ENCODE measurements at places on chromosomes 3 and 15. TPM values are rescaled to one million over a fixed set of nuclear protein-coding genes. Genes with fewer than 3 reads are reported as not detected.

DPPA2 gene
- not detected for total RNA-seq

ENTPD3 gene
- 1.1 TPM for total RNA-seq

ISLR gene
- 35.5 TPM for total RNA-seq

MED12L gene
- 0.48 TPM for total RNA-seq

GRAMD2A gene
- not detected for total RNA-seq

OXTR gene
- 0.06 TPM for total RNA-seq

TOP2B gene
- total RNA-seq = 72.0 TPM

MEGF11 gene
- total RNA-seq = not detected

GRCh38 chr3:72185549-72186399 is 400.8 kb upstream of the PROK2 start:
- DNase-seq = no peak

GRCh38 chr3:157916672-157917071 is 189.5 kb downstream of the SHOX2 start:
- DNase-seq = no peak

- no peak for DNase-seq
Observed at GRCh38 chr3:158970006-158970405, 168.2 kb downstream of the MFSD1 start.

GRCh38 chr15:69421498-69421897 is 7.3 kb downstream of the KIF23 start:
- DNase-seq = no peak

DNA sequence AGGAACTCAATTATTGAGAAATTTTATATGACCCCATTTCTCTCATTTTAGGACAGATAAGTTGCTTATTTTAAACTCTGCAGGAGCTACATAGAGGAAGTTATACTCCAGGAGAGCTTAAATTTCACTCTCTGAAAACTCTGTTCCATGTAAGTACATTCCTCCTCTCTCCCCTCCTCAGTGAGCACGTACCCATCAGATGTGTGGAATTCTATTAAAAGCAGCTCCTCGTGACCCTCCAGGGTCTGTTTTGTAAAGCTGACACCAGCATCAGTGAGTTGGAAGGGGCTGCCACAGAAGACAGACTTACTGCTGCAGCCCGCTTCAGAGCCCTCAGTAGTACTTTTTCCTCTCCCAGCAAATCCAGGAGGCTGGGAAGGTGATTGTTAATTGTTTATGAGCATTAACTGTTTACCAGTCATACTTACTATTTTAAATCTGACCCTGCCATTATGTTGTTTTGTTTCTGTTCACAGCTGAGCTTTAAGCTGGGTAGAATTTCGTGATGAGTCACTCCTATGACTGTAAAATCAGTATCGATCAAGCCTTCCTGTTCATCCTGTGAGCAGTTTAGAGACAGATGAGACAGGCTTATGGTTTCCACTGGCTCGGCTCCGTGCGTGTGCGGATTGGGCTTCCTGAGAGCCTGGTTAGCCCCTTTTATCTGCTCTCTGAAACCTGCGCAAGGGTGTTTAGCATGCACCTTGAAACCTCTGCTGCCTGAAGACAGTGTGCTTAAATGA is 20.4 kb downstream of the IGF1R start:
- no peak for DNase-seq

- no peak for DNase-seq
Observed at GRCh38 chr3:50572801-50573371, 3.6 kb downstream of the HEMK1 start.

DNA sequence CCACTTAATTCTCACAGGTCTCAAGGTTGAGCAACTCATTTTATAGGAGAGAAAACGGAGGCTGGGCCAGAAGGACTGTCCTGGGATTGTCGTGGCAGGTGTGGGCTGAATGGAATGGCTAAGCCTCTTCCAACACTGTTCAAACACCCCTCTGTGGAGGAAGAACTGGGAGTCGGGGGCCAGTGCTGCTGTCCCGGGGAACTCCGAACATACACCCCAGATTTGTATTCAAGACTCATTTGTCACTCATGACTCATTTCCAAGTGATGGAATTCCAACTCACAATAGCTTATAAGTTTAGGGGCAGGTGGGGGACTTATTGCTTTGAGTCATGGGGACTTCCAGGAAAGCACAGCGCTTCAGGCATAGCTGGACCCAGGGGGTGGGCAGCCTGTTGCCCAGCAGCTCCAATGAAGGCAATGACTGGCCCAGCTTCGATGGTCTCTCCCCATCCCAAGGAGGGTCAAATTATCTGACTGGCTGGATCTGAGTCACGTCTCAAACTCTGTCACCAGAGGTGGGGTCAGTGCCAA is 72.5 kb downstream of the TM2D3 start:
- no peak for DNase-seq

DNA sequence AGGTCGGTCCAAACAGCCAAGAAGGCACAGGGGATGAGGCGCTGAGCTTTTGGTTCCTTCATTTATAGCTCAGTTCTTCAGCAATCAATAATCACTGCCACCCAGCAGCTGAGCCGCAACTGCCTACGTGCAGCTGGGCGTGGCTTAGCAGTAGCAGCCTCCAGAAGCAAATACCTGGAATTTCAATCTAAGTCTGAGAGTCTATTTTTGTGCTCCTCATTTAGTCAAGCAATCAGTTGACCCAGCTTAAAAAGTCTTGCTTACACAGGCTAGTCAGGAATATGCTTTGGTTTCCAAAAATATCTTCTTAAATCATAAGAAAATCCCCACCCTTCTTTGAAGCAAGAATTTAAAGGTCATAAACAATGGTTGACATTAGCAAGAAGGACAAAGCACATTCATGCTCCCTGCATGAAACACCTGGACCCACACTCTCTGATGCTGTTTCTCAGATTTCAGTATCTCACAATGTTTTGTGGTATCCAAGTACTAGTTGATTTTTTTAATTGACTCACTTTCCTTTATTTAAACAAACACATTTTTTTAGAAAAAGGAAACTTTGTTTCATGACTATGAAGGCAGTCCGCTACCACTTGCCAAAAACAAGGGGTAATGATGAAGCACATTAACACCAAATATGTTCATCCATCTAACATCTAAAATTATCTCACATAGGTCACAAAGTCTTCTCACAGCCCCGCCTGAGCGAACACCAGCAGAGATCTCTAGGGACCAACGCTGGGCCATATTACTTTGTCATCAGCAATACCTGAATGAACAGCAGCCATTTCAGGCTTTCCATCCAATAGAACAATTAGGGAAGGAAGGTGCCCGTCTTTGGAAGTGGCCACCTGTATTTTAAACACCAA is 106.1 kb downstream of the OXNAD1 start:
- DNase-seq = no peak

DNA sequence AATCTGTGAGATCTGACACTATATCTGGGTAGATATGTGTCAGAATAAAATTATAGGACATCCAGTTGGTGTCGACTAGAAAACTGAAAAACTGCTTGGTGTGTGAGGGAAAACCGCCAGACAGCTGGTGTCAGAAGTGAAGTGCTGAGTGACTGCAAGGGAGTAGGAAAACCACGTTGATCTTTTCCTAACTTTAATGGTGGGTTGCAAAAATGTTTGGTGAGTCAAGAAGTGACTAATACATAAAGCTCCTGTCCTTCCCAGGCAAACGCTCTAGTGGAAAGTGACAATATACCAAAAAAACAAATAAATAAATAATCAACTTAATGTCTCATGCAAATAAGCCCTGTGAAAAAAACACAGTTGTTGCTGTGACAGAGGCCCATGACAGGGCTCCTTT is 7.3 kb upstream of the CD96 start:
- DNase-seq = no peak

DNA sequence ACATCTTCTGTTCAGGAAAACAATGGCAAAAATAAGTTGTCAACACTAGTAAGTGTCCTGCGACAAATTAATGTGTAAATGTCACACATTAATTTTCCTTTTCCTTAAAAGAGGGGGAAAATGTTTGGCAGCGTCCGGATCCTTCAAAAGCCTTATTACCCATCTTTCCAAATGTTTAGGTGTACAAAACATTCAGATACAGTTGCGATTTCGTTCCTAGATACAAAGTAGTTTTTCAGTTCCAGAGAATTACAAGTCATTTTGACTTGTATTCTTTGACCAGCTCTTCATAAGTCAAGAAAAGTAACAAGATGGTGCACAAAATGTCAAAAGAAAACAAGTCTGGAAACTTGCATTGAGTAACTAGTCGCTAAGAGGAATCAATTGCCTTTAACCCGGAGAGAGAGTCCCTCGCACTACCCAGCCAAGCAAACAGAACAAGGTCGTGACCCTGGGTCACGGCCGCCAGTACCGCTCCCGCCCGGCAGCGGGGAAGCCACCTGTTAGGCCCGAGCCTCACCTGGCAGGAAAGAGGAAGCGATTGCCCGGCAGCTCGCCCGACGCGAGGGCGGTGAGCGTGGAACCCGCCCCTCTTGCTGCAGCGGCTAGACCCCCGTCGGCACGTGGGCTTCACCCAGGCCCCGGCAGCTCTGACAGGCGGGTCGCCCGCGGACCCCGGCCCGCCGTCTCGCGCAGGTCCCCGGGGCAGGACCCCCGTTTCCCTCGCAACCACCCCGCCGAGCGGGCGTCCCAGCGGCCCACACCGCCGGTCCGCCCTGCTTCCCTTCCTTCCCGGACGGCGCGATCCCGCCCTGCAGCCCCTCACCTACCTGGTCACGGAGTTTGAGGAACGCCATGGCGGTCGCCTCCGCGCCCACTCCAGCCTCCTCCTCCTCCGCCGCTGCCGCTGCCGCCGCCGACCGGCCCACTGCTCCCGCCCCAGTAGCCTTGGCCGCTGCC is 61.0 kb upstream of the ANKRD28 start:
- DNase-seq = no peak

DNA sequence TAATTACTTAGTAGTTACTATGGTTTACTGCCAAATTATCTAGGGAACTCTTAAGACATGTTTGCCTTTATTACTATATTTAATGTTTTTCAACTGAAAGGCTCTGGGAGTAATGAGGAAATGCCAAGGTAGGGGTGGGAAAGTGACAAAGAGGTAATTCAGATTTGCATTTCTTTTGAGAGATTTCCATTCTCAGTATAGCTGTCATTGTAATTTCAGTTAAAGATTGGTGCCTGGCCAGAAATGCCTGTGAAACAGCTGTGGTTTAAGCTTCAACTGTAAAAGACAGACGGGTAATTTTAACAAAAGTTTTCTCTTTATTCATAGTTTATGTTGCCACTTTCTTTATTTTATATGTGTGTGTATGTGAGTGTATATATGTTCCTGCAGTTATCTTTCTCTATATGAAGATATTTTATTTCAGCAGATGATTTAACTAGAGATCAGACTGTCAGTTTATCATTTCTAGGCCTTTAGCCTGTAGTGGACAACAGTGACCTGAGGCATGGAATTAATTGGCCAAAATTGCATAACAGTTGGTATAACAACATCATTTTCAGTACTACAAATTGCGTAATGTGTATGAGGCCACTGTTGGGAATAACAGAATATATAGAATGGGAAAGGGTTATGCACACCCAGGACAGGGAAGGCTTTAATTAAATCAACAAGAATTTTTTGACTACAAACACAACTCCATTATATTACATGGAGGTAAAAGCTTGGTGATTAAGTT is 119.0 kb downstream of the BBX start:
- no peak for DNase-seq

- no peak for DNase-seq
Observed at GRCh38 chr15:33934921-33935320, 33.4 kb upstream of the CHRM5 start.

GRCh38 chr15:85717212-85717611 is 77.5 kb downstream of the KLHL25 start:
- DNase-seq = no peak

DNA sequence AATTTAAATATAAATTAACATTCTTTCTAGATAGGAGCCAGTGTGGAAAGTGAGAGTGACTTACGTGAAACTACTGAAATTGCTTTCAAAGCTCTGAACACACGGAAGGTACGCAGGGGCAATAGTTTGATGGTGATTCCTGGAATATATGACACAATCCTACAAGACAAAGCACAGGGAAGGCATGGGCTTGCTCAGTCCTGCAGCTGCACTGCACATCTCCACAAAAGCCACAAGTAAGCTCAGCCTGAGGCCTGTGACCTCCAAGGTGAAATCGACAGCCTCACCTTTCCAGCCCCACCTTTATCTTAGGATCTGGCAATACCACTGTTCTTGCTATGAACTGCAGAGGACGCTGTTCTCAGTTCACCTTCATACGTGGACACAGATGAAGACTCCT is 109.3 kb upstream of the SCN10A start:
- DNase-seq = no peak

GRCh38 chr15:94547711-94548110 is 316.4 kb downstream of the MCTP2 start:
- no peak for DNase-seq

DNA sequence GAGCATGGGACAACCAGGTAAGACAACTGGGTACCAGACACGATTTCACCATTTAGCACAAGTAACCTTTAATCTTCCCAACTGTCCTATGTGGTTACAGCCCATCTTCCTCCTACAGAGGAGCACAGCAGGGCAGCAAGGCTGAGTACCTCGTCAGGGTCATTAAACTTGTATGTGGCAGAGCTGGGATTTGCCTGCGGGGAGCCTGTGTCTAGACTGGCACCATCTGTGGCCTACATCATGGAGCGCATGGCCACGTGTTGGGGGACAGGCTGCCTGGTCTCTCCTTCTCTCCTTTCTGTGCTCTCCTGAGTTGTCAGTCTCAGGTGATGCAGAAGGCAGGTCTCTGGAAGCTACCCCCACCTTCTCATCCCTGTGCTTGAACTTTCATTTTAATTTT is 32.2 kb downstream of the GOLGA6A start:
- peak; percentile 30 for DNase-seq

DNA sequence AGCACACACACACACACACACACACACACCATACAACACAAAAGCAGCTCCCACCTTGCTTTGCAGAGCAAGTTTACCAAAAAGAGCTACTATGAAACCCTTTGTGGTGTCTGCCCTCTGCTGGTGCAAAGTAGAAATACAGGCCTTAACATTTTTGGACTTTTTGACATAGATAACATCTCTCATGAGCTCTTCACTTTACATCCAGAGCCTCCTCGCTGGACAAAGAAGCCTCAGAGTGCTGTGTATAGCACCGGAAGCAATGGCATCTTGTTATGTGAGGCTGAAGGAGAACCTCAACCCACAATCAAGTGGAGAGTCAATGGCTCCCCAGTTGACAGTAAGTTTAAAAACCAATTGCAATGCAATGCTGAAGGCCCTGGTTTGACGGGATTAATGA is 157.9 kb downstream of the CHL1 start:
- no peak for DNase-seq

Data from mesenteric fat pad (tissue), 1 donor.